ENCODE measurements at places on chromosomes 12 and 14. TPM values are rescaled to one million over a fixed set of nuclear protein-coding genes. Genes with fewer than 3 reads are reported as not detected.

- H3K4me3 ChIP-seq: no peak overlapping the region
- H3K4me1 ChIP-seq: no peaks in the 10 kb centered on the region
- no peaks in the 10 kb centered on the region for H3K36me3 ChIP-seq
- no peak for DNase-seq
Measured at GRCh38 chr12:1920971-1921370, 2.5 kb upstream of the CACNA2D4 start.

DNA sequence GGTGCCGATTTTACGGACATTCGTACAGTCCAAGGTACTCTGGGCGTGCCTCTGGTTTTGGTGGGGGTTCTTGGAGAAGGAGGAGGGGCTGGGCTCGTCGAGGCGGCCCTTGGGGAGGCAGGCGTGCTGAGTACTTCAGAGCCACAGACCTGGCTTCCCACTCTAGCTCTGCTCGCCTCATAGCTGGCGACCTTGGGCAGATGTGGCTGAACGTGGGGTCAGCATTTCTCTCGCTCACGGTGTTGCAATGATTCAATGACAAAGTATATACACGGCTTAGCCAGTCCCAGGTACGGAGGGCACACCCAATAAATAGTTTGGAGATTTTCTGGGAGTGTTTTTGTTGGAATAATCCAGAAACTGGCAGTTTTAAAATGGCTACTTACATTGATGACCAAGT lies 75.1 kb downstream of the FOXN4 start:
- H3K27ac ChIP-seq: no peak overlapping the region
- DNase-seq: no peak
- peaks cover 27% of the 10 kb centered on the region for H3K27me3 ChIP-seq

- no peaks in the 10 kb centered on the region for H3K4me1 ChIP-seq
- H3K4me3 ChIP-seq: no peak overlapping the region
- DNase-seq: peak; percentile 45
- H3K27me3 ChIP-seq: no peaks in the 10 kb centered on the region
Measured at GRCh38 chr12:7512553-7512952, 9.0 kb upstream of the CD163 start.

DNA sequence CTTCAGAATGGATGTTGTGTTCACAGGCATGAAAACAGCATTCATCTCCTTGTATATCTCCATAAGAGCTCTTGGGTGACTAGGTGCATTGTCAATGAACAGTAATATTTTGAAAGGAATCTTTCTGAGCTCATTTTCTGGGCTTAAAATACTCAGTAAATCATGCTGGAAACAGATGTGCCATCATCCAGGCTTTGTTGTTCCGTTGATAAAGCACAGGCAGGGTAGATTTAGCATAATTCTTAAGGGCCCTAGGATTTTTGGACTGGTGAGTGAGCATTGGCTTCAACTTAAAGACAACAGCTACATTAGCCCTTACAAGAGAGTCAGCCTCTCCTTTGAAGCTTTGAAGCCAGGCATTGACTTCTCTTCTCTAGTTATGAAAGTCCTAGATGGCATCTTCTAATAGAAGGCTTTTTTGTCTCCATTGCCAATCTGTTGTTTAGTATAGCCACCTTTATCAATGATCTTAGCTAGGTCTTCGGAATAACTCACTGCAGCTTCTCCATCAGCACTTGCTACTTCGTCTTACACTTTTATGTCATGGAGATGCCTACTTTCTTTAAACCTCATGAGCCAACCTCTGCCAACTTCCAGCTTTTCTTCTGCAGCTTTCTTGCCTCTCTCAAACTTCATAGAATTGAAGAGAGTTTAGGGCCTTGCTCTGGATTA lies 79.6 kb upstream of the PSMA6 start:
- H3K36me3 ChIP-seq: no peaks in the 10 kb centered on the region
- no peak overlapping the region for H3K4me3 ChIP-seq
- peaks cover 10% of the 10 kb centered on the region for H3K4me1 ChIP-seq
- no peak for DNase-seq
- no peak overlapping the region for H3K27ac ChIP-seq
- no peaks in the 10 kb centered on the region for H3K27me3 ChIP-seq

- no peak for DNase-seq
- H3K27me3 ChIP-seq: no peaks in the 10 kb centered on the region
- no peak overlapping the region for H3K27ac ChIP-seq
Measured at GRCh38 chr14:91875525-91876286, 8.4 kb upstream of the TC2N start.

- H3K4me1 ChIP-seq: no peaks in the 10 kb centered on the region
- no peaks in the 10 kb centered on the region for H3K27me3 ChIP-seq
- no peak overlapping the region for H3K4me3 ChIP-seq
- H3K36me3 ChIP-seq: no peaks in the 10 kb centered on the region
- H3K27ac ChIP-seq: no peak overlapping the region
- no peak for DNase-seq
Measured at GRCh38 chr12:110670161-110670701, 18.7 kb downstream of the HVCN1 start.

GRCh38 chr12:104680491-104680890 lies 223.7 kb downstream of the CHST11 start:
- peaks cover 45% of the 10 kb centered on the region for H3K4me1 ChIP-seq
- no peaks in the 10 kb centered on the region for H3K36me3 ChIP-seq
- DNase-seq: no peak
- no peak overlapping the region for H3K4me3 ChIP-seq

DNA sequence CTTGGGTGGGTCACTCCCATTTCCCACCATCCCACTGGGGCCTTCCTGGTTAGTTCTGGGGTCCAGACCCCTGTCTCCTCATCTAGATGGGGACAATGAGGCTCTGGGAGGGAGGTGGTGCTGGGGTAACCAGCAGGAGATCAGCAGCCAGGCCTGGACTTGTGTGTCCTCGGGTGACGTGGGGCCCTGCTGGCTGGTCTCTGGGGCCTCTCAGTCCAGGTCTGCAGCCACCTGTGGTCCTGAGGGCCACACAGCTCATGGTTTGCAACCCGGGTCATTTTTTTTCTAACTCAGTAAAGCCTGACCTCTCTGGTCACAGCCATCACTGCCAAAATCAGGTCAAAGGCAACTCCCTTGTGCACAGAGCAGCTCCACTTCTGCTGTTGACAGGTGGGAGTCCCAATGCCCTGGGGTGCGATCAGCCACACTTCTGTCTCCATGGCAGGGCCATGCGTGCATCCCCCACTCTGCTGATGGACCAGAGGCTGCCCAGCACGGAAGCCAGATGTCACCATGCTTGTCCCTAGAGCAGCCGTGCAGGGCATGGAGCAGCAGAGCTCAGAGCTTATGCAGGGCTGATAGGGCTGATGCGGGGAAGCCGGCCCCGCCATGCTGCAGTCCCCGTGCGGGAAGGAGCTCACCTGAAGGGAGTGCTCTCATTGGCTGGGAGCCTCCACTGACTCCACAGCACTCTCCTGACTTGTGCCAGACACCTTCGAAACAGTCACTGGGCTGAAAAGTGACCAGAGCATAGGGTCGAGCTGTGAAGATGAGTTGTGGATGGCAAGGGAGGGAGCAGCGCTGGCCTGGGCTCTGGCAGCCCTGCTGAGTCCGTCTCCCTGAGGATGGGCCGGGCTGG lies 250.9 kb downstream of the ADGRD1 start:
- no peaks in the 10 kb centered on the region for H3K36me3 ChIP-seq
- no peak overlapping the region for H3K27ac ChIP-seq
- peaks cover 55% of the 10 kb centered on the region for H3K27me3 ChIP-seq
- no peak overlapping the region for H3K4me3 ChIP-seq

- DNase-seq: peak; percentile 79
- peak within 1 kb of the TSS; percentile 78 for H3K4me3 ChIP-seq
- no peaks in the 10 kb centered on the region for H3K27me3 ChIP-seq
Measured at GRCh38 chr14:104800771-104801519, at the start of gene ZBTB42. Gene ZBTB42, plus strand, starts transcription at chr14:104801101. Its CDS starts 97 bp downstream, at chr14:104801198.

- no peaks in the 10 kb centered on the region for H3K27me3 ChIP-seq
- H3K4me1 ChIP-seq: no peaks in the 10 kb centered on the region
- H3K36me3 ChIP-seq: no peaks in the 10 kb centered on the region
- no peak for DNase-seq
- H3K27ac ChIP-seq: no peak overlapping the region
- H3K4me3 ChIP-seq: no peak overlapping the region
Measured at GRCh38 chr14:71155743-71156142, 248.5 kb downstream of the PCNX1 start.

DNA sequence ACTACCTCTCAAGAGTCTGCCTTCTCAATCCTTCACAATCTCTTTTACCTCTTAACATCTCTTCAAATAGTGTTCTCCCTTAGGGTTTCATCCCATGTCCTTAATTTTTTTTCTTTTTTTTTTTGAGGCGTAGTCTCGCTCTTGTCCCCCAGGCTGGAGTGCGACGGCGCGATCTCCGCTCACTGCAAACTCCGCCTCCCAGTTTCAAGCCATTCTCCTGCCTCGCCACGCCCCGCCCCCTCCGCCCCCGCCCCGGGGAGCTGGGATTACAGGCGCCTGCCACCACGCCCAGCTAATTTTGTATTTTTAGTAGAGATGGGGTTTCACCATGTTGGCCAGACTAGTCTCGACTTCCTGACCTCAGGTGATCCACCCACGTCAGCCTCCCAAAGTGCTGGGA lies 7.0 kb upstream of the BCAT1 start:
- H3K36me3 ChIP-seq: no peaks in the 10 kb centered on the region
- H3K4me3 ChIP-seq: no peak overlapping the region
- DNase-seq: no peak
- no peaks in the 10 kb centered on the region for H3K27me3 ChIP-seq
- no peaks in the 10 kb centered on the region for H3K4me1 ChIP-seq

GRCh38 chr14:83291714-83292113 lies 1758.1 kb upstream of the SEL1L start:
- no peaks in the 10 kb centered on the region for H3K27me3 ChIP-seq
- no peak overlapping the region for H3K27ac ChIP-seq
- no peaks in the 10 kb centered on the region for H3K36me3 ChIP-seq
- no peak for DNase-seq
- H3K4me3 ChIP-seq: no peak overlapping the region
- H3K4me1 ChIP-seq: no peaks in the 10 kb centered on the region

DNA sequence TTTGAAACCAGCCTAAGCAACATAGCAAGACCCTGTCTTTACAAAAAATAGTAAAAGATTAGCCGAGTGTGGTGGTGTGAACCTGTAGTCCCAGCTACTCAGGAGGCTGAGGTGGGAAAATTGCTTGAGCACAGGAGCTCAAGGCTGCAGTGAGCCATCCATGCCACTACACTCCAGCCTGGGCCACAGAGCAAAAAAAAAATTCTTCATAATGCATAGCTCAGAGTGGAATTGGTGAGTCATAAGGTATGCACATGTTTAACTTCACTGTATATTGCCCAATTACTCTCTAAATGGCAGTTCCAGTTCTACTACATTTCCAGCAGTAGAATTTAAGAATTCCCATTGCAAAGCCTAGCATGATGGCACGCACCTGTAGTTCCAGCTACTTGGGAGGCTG lies 26.8 kb upstream of the CLIP1 start:
- DNase-seq: peak; percentile 97
- H3K4me1 ChIP-seq: peaks cover 21% of the 10 kb centered on the region
- H3K27me3 ChIP-seq: no peaks in the 10 kb centered on the region
- no peak overlapping the region for H3K4me3 ChIP-seq
- no peaks in the 10 kb centered on the region for H3K36me3 ChIP-seq

- H3K4me3 ChIP-seq: no peak overlapping the region
- no peak overlapping the region for H3K27ac ChIP-seq
- no peaks in the 10 kb centered on the region for H3K4me1 ChIP-seq
- no peaks in the 10 kb centered on the region for H3K27me3 ChIP-seq
- no peaks in the 10 kb centered on the region for H3K36me3 ChIP-seq
Measured at GRCh38 chr14:104872469-104873341, 7.6 kb downstream of the CEP170B start.

DNA sequence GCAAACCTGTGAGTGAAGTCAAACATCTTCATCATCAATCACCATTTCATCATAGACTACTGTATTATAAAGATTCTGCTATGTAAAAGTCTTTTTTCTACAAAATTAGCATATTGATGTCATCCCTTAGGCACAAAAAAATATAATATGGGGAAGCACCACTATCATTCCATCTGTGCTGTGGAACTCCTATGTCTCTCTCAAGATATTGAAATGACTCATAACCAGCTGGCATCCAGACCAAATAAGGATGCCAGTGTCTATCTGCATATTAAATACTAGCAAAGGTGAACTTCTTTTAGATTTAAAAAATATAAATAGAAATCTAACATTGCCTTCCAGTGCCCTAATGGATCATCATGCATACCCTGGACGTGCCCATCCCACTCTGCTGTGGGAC lies 17.9 kb upstream of the DCAF5 start:
- no peak overlapping the region for H3K27ac ChIP-seq
- H3K36me3 ChIP-seq: no peaks in the 10 kb centered on the region

DNA sequence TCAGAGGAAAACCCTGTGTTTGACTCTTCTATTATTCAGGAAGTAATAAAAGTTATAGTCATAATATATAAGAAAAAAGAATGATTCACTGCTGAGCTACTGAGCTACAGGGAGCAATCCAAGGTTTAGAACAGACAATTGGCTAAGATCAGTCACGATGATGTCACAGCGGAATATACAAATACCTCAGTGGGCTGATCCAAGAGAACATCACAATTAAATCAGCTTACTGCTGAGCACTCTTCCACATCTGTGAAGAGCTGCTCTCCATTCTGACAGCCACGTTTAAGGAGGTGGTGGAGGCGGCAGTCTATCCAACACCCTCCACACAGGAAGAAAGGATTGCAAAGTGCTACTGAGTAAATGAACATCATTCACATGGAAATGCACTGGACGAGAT lies 271.0 kb downstream of the APAF1 start:
- H3K27ac ChIP-seq: no peak overlapping the region
- H3K4me1 ChIP-seq: no peaks in the 10 kb centered on the region
- no peaks in the 10 kb centered on the region for H3K36me3 ChIP-seq

DNA sequence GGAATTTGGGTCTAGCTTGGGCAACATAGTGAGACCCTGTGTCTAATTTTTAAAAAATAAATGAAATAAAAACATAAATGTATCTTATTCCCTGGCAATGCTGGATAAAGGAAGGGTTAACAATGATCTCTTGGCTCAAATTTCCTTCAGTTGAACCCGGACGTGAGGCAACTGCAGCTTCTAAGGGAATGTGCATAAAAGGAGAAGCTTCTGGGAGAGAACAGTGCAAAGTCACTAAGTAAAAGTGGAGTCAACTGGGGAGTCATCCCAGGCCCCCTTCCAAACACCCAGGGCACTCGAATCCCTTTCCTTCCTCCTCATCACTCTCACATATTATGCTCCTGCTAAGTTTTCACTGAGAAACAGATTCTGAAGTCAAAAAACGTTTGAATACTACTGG lies 147.3 kb downstream of the PPM1H start:
- peaks cover 61% of the 10 kb centered on the region for H3K4me1 ChIP-seq
- no peaks in the 10 kb centered on the region for H3K36me3 ChIP-seq
- no peak overlapping the region for H3K4me3 ChIP-seq

- peaks cover 47% of the 10 kb centered on the region for H3K4me1 ChIP-seq
- no peaks in the 10 kb centered on the region for H3K27me3 ChIP-seq
- peak overlapping the region; percentile 83 for H3K27ac ChIP-seq
- DNase-seq: peak; percentile 88
- 0 out of 2 replicates have a peak, but pooled peaks cover 3% of the 10 kb centered on the region for H3K36me3 ChIP-seq
- peak overlapping the region; percentile 15 for H3K4me3 ChIP-seq
Measured at GRCh38 chr12:70049596-70050360, 193.5 kb upstream of the CNOT2 start.

- H3K4me3 ChIP-seq: no peak overlapping the region
Measured at GRCh38 chr12:131390412-131391334, 320.2 kb upstream of the SFSWAP start.

SLC25A47 gene
- total RNA-seq: not detected

CLEC1B gene
- not detected for total RNA-seq

SSTR1 gene
- 0.50 TPM for total RNA-seq

TAS2R20 gene
- total RNA-seq: 1.8 TPM

GZMB gene
- not detected for total RNA-seq
